HTR-8/SVneo (cell line): ENCODE measurements at places on chromosomes 1 and 21.

- no peak for DNase-seq
These were observed 278.0 kb downstream of the RGS7 start for GRCh38 chr1:241079047-241079446.

DNA sequence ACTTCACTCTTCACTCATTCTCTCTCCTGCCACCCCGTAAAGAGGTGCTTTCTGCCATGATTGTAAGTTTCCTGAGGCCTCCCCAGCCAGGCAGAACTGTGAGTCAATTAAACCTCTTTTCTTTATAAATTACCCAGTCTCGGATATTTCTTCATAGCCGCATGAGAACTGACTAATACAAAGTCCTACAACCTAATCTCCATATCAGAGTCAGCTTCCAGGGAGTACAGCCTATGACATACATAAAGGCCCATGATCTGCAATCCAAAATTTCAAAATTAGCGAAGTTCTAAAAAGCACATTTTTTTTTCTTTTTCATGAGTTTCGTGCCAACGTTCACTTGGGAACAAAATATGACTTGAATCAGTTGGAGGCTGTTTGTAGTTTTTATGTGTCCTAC lies 256.9 kb upstream of the DUSP10 start:
- no peak for DNase-seq

GRCh38 chr1:32464716-32465577 lies at the start of gene ZBTB8B:
ZBTB8B (plus strand) TSS chr1:32465072; CDS start chr1:32470625, 5,553 bp downstream.
- peak; percentile 96 for DNase-seq

GRCh38 chr1:229258031-229258756 lies 12.7 kb upstream of the RAB4A start:
- peak; percentile 61 for DNase-seq

GRCh38 chr1:86829321-86829720 lies 84.6 kb downstream of the SELENOF start:
- no peak for DNase-seq

GRCh38 chr1:17857996-17858395 lies 102.9 kb downstream of the ACTL8 start:
- DNase-seq, result peak; percentile 52

- no peak for DNase-seq
These were observed 24.6 kb downstream of the ATF3 start for GRCh38 chr1:212633161-212633560.

DNA sequence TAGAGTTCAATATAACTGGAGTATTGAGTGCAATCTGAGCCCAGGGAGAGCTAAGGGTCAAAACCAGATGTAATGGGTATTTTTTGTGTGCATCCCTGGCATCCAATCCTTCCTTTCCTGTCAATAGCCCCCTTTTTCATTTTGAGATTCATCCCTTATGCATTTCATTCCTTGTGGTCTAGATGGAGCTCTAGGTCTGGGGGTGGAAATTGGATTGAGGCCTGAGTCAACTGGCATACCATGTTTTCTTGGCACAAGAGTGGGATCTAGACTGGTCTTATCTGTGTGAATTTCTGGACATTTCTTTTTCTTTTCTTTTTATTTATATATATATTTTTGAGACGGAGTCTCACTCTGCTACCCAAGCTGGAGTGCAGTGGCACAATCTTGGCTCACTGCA lies 67.3 kb upstream of the RAB3GAP2 start:
- DNase-seq, result no peak

GRCh38 chr1:52546852-52547251 lies 6.0 kb downstream of the TUT4 start:
- DNase-seq, result no peak

- peak; percentile 30 for DNase-seq
These were observed 10.4 kb upstream of the KLF17 start for GRCh38 chr1:44108241-44108640.

GRCh38 chr1:14486401-14487201 lies 111.9 kb upstream of the KAZN start:
- DNase-seq, result peak; percentile 35

GRCh38 chr21:44911384-44912157 lies 9.1 kb downstream of the ITGB2 start:
- no peak for DNase-seq

GRCh38 chr1:173222149-173223030 lies 15.3 kb upstream of the TNFSF4 start:
- DNase-seq, result no peak

DNA sequence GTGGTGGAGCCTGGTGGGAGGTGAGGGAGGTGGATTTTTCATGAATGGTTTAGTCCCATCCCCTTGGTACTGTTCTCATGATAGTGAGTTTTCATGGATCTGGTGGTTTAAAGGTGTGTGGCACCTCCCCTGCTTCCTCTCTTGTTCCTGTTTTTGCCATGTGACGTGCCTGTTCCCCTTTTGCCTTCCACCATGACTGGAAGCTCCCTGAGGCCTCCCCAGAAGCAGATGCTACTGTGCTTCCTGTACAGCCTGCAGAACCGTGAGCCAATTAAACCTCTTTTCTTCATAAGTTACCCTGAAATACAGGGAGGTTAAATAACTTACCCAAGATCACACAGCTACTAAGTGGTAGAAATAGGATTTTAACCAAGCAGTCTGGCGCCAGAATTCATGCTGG lies 4.3 kb upstream of the HEYL start:
- no peak for DNase-seq

- no peak for DNase-seq
These were observed 137.2 kb downstream of the KCTD3 start for GRCh38 chr1:215704089-215704860.

GRCh38 chr1:236619398-236619797 lies 15.1 kb upstream of the HEATR1 start:
- DNase-seq, result no peak

DNA sequence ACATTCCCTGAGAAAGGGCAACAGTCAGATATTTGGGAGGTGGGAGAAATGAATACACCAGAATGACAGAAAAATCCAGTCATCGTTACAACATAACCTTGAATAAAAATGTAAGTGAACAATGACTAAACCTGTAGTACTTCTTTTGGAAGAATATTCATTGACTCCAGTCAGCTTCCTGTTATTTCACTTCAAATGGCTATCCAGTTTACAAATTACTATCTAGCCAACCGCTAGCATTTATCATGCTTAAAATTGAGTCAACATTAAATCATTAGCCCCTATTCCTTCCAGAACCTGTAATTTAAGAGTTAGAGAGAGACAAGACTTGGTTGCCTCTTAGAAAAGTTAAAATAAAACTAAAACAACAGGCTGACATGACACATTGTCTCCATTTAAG lies 33.6 kb downstream of the WLS start:
- DNase-seq, result no peak

DNA sequence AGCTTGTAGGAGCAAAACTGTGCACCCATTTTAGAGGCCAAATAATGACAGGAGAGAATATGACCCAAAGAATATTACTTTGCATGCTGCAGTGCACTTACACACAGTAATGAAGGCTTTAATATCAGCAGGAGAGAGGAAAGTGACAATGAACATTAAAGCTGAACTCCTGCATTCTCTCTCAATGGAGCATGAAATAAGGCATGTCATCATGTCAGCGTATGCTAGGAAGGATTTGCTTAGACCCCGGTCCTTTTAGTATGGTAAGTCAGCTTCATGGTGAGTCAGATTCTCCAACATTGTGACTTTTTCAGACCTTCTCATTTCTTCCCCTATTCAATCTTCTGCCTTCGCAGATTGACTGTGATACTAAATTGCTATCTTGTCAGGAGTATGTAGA lies 210.7 kb upstream of the TMPRSS15 start:
- no peak for DNase-seq

DNA sequence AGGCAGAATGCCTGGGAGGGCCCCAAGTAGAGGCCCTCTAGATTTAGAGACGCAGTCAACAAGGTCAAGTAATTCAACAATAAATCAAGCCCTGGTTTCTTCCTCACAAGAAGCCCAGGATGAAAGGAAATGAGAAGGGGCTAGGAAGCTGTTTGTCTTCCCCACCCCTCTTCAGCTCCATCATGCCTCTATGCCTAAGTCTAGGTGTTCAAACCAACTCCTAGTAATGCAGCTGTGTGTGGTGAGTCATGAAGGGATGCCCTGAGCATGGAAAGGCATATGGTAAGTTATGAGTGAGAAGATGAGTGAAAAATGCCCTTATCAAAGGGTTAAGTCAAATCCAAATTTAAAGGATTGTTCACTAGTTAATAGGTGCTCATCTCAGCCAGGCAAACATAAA lies 339.5 kb downstream of the KCNH1 start:
- no peak for DNase-seq

GRCh38 chr1:14242123-14242522 lies 356.4 kb upstream of the KAZN start:
- DNase-seq, result no peak

- peak; percentile 37 for DNase-seq
These were observed 97.9 kb upstream of the RGS1 start for GRCh38 chr1:192477630-192478029.
